ENCODE measurements at places on chromosomes 3 and 15.

DNA sequence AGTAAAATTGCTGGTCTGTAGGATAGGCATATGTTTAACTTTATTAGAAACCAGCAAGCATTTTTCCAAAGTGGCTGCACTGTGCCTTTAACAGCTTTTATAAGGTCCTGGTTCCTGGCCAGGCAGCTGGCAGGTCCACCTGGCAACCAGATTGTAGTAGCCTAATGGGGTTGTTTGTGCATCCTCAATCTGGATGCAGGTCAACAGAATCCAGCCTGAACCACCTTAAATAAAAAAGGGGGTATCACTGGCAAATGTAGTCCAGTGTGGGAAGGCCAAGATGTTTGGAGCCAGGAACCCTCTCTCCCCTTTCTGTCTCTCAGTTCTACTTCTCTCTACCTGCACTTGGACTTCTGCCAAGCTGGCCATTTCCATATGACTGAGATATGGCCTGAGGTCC is 200.3 kb downstream of the ZNF621 start:
- no peak for DNase-seq

DNA sequence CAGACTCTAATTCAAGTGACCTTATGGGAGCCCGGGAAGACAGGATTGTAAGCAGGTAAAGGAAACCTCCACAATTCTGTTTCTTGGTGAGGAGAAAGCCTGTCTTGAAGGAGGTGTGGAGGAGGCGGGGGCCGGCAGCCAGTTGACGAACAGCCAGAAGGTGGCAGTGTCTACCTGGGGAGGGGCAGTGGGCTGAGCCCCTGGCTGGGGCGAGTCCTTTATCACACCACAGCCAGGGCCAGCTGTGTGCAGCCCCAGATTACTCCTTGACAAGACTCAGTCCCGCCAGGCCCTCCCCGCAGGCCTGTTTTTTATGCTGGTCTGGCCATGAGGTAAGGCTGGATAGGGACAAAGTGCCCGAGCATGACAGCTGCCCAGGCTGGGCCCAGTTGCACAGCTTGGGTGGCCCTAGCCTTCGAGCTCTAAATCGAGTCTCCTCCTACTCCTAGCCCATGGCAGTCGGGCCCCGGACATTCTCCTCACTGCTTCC is 40.9 kb upstream of the IDH2 start:
- peak; percentile 34 for DNase-seq

DNA sequence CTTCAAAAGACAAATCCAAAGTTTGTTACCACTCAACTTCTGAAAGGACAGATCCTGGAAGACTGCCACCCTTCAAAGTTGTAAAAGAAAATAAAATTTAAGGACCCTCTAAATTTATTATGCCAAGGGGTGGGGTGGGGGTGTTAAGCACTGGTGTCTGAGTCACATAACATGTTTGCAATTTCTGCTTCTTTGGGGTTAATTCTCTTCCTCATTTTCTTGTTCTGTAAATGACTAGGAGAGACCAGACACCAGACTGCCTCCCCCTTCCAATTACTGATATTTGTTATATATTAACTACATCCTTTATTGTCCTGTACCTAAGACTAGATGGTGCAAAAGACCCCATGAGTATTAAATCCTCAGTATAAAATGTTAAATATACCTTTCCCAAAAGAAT is 242.8 kb downstream of the ZNF385D start:
- DNase-seq, result no peak

GRCh38 chr15:98983334-98983733 is 24.3 kb downstream of the PGPEP1L start:
- DNase-seq, result no peak

GRCh38 chr3:62100282-62100989 is 272.9 kb downstream of the FEZF2 start:
- DNase-seq, result no peak

- no peak for DNase-seq
These were observed 451.5 kb upstream of the MDFIC2 start for GRCh38 chr3:70763894-70764293.

GRCh38 chr15:90362936-90363212 is 10.8 kb downstream of the ZNF774 start:
- DNase-seq, result no peak

DNA sequence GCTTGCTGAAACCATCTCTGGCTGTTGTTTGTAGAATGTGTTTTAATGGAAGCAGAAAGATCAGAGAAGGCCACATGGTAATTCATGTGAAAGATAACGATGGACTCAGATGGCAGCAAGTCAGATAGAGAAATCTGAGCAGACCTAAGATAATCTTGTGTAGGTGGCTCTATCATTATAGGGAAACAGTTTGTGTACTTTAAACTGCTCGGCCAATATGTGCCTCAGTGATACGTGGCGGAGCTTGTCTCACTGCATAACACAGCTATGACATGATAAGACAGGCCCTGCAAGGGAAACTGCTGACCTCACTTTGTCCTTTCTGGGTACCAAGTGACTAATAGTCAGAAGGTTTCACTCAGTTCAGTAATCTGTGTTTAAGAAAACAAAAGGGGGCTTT is 51.0 kb downstream of the MME start:
- DNase-seq, result no peak

DNA sequence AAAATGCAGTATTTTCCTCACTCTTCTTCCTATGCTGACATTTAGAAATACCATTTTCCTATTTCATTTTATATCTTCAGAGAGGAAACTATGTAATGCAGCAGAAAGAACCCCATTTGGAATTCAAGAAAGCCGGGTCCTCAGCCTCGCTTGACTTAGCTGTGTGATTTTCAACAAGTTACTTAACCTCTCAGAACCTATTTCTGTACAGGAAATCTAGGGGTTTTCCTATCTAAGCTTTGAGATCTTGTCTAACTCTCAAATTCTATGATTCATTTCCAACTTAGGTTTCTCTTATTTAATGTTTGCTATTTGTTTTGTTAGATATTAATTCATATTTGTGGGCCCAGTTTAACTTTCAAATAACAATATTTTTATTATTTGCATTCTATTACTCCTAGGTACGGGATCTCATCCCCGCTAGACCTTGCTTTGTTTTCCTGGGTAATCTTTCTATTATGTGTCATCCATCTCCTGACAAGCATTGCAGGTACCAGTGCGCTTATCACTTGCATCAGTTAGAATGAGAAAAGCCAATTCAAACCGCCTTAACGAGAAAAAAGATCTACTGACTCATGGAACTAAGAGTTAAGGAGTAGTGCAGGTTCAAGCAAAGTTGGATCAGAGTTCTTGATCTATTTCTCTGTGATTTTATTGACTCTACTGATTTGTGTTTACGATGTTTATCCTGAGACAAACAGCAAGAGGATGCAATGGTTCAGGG is 70.6 kb upstream of the BHLHE40 start:
- DNase-seq, result no peak

GRCh38 chr15:42603978-42604377 is 28.6 kb downstream of the STARD9 start:
- DNase-seq, result no peak

DNA sequence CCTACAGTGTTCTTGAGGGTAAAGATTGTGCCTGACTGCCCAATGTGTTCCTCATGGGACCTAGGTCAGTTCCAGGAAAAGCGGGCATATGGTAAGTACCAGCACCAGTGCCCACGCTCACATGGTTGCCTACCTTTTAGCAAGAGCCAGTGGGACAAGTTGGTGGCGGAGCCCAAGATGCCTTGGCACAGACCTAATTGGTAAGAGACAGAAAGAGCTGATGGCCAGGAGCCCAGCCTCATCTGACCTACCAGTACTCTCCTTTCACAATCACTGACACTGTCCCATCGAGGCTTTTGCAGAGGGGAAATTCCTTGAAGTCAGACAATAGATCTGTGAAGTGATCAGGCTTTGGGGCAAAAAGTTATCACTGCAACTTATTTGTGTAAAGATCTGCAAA is 98.4 kb upstream of the BCL6 start:
- DNase-seq, result no peak

- no peak for DNase-seq
These were observed 26.3 kb downstream of the ANKRD28 start for GRCh38 chr3:15771444-15771843.

- no peak for DNase-seq
These were observed 53.0 kb downstream of the DTWD1 start for GRCh38 chr15:49673861-49674260.

GRCh38 chr3:46659285-46659684 is 34.2 kb downstream of the ALS2CL start:
- DNase-seq, result no peak

- no peak for DNase-seq
These were observed 357 bp upstream of the MAN2C1 start for GRCh38 chr15:75368689-75369239.

DNA sequence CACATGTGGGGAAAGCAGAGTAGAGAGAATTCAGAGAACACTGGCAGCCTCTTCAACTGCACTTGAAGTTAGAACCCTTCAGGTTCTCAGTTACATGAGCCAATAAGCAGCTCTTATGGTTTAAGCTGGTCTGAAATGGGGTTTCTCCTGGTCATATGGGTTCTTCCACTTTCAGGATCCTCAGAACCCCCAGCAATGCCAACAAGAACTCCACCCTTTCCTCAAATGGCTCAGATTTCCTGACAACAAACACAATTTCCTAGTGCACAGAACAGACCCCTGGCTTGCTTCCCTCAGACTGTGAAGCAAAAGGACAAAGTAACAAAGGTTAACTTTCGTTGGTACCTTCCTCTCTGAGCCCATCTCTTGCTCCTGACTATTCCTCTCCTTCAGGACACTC is 23.9 kb upstream of the FRMD4B start:
- no peak for DNase-seq

- no peak for DNase-seq
These were observed 104.0 kb downstream of the NR1I2 start for GRCh38 chr3:119885746-119886530.

DNA sequence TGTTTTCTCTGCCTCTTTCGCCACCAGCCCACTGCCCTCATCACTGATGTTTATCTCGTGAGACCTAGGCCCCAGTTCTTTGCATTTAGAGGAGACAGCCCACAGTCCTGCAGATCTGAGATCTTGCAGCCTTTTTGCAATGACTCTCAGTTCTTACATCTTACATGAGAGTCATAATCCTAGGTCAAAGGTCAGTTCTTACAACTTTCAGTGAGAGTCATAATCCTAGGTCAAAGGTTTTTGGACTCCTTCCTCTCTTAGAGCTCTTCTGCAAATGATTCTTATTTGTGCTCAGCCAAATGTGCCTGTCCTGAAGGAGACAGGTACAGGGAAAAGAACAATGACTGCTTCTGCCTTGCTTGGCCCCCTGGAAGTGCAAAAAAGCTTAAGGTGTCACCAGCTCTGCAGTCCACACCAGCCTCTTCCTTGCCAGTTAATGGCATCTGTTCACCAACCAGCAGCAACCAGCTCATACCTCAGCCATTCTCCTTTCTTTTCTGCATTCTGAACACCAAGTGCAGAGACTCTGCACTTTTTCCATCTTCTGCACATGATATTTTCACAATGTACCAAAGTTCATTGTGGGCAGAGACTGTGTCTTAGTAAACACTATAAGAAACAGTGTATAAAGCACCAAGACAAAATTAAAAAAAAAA is 67.1 kb downstream of the ABHD5 start:
- DNase-seq, result no peak

GRCh38 chr3:170778240-170779217 is 91.5 kb downstream of the RPL22L1 start:
- DNase-seq, result no peak

DNA sequence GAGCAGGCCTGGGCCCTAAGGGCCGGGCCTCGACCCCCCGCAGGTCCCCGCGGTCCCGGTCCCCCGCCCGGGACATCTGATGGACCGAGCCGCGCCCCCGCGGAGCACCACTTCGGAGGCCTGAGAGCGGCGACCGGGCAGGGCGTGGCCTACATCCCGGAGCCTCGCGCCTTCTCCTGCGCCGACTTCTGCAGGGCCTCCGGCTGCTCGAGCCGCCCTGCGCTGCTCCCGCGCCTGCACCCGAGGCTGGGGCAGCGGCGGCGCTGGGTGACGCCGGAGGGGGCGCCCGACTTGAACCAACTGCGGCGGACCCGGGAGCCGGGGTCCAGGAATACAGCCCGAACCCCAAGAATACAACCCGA is 14.9 kb upstream of the GP9 start:
- DNase-seq, result no peak

GRCh38 chr15:43253431-43254403 is 13.0 kb downstream of the TGM5 start:
- no peak for DNase-seq

DNA sequence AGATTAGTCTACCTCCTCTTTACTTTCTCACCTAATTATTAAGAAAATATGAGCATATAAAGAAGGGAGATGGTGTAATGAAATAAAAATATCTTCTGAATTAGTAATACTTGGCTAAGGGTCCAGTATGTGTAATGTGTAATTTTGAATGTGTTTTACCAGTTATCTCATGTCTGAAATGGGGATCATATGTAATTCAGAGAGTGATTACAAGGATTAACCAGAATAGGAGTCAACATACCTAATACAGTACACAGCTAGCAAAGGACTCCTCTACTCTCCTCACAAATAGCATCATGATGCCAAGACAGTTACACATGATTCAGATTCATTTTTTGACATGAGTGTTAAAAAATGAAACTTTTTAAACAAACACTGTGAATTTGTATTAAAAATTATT is 570.4 kb downstream of the SI start:
- DNase-seq, result no peak

DNA sequence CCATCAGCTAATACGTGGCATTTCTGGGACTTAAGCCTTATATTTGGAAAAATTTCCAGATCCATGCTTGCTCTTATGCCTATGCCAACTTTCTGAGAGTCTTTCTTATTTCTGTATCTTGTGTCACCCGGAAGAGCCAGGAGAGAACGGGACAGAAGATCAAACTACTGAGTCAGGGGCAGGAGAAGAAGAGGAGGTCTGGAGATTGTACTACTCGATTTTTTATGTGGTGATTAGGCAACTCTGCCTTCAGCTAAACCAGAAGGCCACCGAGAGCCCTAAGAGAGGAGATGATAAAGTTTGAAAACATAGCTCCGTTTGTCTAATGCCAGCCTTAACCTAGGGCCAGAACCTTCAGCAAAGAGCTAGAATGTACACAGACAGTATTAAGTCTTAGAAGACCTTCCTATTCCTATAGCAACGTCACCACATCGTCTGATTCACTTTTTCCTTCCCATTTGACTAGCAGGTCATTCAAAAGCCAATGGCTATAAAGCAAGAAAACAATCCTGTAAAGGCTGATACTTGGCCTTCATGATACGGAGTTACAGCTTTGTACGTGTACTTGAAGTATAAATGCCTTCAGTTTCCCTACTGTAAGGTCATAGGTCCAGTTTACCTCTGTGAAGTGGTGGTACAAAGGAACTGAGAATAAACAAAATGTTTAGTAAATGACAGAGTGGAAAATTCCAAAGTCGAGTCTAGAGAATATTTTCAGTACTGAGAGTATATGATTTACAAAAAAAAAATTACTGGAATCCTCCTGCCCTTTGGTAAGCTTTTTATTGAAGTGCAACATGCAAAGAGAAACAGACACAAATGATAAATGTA is 96.1 kb upstream of the ICE2 start:
- DNase-seq, result no peak

DNA sequence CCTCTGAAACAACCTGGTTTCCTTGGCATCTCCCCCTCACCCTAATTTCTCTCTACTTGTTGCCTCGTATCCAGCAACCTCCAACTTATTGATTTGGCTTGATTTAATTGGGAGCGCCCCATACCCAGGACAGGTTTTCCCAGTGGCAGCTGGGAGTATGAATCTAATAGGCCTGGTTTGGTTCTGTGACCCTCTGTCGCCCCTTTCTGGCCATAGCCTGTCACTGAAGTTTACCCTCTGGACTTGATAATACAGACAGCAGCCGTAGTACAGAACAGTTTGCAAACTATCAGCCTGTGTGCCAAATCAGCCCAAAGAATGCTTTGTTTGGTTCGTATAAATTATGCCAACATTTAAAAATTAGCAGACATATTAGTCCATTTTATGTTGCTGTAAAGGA is 525.1 kb upstream of the GOLIM4 start:
- DNase-seq, result no peak

GRCh38 chr15:96311256-96311955 is 19.1 kb upstream of the NR2F2 start:
- no peak for DNase-seq

All from activated CD8-positive, alpha-beta memory T cell treated with anti-CD3 and anti-CD28 coated beads for 1 hour (primary cell).